ENCODE measurements at places on chromosomes 5 and 9.

DNA sequence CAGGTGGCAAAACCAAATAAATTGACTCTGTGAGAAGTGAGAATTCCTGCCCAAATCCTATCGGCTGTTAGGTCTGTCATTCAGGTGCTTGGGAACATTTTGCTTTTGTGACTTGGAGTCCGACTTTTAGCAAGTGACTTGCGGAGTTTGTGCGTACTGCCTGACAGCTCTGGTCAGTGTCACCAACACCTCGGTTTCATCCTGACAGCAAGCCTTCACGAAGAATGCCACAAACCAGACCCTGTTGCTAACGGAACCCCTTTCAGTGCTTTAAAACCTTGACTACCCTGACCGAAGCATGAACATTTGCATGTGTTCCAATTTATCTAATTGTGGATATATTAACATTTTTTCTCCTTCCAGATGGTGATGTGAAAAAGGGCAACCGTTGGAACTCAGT is 26.5 kb downstream of the LIX1 start:
- DNase-seq = no peak

DNA sequence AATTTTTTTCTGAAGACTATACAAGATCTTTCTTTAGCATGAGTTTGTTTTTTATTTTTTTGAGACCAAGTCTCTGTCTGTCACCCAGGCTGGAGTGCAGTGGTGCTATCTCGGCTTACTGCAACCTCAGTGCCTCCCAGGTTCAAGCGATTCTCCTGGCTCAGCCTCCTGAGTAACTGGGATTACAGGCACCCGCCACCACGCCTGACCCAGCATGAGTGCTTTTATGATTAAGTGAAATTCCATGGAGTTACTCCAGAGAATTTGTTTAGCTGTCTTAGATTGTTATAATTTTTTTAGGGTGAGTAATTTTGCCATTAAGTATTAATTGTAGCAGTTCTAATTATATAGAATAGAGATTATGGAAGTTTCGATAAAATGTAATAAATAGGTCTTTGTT is 14.3 kb downstream of the YTHDC2 start:
- no peak for DNase-seq

GRCh38 chr9:88979021-88979420 is 12.2 kb upstream of the S1PR3 start:
- no peak for DNase-seq

- DNase-seq = no peak
Measured at GRCh38 chr9:115804206-115804605, 349.4 kb upstream of the PAPPA start.

DNA sequence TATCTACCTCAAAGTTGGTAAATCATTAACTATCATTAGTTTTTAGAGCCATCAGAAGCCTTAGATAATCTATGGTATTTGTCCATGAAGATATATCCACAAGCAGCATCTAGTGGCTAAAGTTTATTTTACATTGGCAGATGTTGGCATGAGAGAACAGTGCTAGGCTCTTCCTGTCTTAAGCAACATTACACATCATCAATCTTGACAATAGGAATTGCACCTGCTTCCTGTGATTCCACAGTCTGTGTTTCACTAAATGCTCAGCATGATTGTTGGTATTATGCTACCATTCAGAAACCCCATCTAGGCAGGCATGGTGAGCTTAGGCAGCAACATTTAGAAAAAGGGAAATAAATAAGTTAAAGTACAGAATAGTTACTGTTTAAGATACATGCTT is 246.6 kb downstream of the SLCO4C1 start:
- DNase-seq = no peak

DNA sequence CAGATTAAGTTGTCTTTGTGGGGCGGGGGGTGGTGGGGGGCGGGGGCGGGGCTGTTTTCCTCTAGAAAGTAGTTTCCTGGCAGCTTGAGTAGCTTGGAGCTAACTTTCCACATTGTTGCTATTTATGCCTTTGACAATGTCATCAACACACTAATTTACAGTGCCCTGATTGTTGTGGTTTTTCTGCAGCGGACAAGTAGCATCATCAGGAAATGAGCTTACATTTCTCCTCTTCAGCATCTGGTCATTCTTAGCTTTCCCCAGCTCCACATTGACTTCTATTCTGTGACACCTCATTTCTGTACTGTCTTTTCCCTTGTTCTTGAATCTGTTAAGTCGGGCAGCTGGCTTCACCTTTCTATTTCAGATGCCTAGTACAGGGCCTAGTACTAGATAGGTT is 112.3 kb upstream of the RAD23B start:
- DNase-seq = no peak

- no peak for DNase-seq
Measured at GRCh38 chr5:130488252-130488651, 584.0 kb downstream of the CHSY3 start.

DNA sequence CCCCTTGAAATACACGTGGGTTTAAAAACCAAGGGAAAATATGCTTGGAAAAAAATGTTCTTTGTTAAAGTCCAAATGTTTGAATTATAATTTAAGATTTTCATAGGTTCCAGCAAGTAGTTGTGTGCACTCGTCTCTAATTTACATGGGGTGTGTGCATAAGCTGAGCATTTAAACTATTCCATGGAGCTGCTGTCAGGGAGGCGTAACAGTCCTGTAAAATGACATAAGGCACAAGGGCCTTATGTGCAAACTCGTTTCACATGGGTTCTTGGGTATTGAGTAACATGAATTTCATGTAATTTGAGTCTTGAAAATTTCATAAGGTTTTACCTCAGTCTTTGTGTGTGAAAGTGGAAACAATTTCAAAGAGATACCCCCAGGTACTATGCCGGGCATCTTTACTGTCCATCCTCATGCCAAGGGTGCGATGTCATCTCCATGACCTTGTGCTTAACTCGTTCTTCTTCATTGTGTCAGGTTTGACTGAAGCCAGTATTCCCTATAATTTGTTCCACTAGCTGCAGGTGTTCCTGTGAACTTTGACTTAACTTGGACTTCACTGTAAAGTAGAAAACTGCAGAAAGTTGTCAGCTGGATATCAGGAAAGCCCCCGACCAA is 359.3 kb downstream of the SH3GL2 start:
- DNase-seq = no peak

DNA sequence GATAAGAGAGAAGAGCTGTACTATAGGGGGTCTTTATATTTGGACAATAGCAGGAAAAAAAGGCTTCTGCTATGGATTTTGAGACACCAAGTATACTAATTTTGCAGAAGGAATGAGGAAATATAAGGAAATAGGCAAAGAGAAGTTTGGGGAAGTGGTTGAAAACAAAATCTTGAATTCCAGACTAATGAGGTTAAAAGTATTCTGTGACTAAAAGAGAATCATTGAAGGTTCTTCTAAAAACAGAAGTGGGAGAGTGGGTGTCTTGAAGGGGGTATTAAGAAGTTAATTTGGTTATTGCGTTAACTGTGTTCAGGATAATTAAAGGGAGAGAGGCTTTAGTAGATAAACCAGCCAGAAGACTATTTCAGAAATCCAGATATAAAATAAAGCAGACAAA is 148.7 kb downstream of the RFK start:
- no peak for DNase-seq

DNA sequence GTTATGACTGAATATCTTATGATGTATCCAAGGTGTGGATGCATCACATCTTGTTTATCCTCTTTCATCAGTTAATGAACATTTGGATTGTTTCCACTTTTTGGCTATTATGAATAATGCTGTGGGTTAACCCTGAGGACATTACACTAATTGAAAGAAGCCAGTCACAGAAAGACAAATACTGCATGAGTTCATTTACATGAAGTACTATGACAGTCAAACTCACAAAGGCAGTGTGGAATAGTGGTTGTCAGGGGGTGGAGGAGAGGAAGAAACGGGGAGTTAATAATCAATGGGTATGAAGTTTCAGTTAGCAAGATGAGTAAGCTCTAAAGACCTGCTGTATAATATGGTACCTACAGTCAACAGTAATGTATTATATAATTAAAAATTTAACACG is 409.4 kb upstream of the CTNND2 start:
- DNase-seq = no peak

DNA sequence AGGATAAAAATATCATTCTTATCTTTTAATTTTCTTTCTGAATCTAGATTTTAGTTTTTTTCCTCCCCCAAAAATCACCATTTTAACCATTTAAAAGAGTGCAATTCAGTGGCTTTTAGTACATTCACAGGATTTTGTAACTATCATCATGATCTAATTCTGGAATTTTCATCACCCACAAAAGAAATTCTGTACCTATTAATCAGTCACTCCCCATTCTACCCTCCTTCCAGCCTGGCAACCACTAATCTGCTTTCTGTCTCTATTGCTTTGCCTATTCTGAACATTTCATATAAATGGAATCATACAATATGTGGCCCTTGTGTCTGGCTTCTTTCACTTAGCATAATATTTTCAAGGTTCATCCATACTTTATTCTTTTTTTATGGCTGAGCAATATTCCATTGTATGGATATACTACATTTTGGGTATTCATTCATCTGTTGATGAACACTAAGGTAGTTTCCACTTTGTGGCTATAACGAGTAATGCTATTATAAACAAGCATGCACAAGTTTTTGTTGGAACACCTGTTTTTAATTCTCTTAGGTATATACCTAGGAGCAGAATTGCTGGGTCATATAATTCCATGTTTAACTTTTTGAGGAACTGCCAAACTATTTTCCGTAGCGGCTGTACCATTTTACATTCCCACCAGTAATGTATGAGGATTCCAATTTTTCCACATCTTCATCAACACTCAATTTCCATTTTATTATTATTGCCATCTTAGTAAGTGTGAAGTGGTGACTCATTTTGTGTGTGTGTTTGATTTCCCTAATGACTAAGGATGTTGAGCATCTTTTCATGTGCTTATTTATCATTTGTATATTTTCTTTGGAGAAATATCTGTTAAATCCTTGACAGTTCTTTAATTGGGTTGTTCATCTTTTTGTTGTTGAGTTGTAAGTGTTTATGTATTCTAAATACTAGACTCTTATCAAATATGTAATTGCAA is 340.3 kb downstream of the CWC27 start:
- DNase-seq = no peak

GRCh38 chr9:134061019-134061687 is 6.7 kb downstream of the BRD3 start:
- DNase-seq = peak; percentile 14

- DNase-seq = no peak
Measured at GRCh38 chr9:14405176-14405706, 91.3 kb upstream of the NFIB start.

GRCh38 chr9:137140151-137141012 is 1.4 kb downstream of the GRIN1 start:
- DNase-seq = peak; percentile 49

- no peak for DNase-seq
Measured at GRCh38 chr5:178068293-178068692, 45.0 kb upstream of the N4BP3 start.

- DNase-seq = no peak
Measured at GRCh38 chr5:59276325-59276675, 617.2 kb downstream of the PDE4D start.

GRCh38 chr5:97297704-97298091 is 114.7 kb upstream of the RIOK2 start:
- no peak for DNase-seq

Measured in 8988T (cell line).